HEK293T (cell line): ENCODE measurements at places on chromosomes 3 and 15.

DNA sequence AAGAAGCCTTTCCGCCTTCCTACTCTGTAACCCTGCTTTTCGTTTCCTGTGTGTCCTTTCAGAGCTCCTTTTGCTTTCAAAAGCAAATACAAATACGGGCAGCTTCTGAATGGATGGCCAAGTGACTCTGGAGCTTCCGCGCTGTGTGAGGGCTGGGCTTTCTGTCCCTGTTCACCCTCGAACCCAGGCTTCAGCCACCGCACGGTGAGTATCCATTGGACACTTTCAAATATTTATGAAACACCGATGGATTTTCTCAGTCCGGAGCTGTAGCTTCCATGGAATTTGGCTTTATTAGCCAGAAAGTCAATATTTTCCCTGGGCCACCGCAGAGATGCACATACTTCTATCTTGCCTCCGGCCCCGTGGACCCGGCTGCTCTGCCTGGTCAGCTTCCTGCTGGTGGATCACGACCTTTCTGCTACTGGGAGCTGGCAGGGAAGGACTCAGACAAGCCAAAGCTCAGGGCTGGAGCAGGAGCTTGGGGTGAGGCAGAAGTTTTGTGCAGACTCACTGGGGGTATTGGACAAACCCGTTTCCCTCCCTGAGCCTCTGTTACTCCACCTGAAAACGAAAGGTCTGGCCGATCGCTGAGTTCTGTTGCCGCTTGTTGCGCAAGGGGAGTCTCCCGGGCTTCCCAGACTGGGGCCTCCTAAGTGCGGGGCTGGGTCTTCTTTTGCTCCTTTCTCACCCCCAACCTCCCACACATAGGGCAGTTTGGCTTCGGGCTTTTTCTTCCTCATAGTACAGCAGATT, 63.6 kb downstream of the LINGO1 start:
- peak; percentile 42 for DNase-seq

- DNase-seq, result no peak
Observed at GRCh38 chr15:66692391-66692790, 9.6 kb upstream of the SMAD6 start.

DNA sequence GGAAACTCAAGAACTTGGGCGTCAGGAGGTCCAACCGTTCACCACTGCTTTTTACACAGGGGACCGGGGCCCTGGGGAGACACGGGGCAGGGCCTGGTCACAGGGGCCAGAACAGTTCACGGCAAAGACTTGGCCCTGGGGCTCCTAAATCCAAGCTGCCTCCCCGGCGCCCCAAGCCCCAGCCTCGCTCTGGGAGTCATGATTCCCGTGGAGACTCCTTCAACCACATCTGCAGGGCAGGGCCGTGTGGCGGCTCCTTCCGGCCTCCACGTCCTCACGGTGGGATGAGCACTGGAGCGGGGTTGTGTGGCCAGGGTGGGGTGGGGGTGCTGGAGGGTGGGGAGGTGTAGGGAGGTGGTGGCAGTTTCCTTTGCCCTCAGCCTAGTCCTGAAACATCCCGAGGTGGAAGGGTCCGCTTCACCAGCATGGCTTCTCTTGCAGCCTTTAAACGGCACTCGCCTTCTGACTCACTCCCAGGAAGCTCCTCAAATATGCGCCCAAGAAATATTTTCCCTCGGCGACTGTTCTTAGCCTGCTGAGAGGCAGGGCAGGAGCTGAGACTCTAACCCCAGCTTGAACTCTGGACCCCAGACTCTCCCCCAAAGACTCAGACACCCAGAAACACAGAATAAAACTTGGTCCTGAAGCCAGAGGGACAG, 1.8 kb downstream of the MUC4 start:
- DNase-seq, result no peak

- no peak for DNase-seq
Observed at GRCh38 chr15:81485806-81486205, 111.8 kb upstream of the TMC3 start.

DNA sequence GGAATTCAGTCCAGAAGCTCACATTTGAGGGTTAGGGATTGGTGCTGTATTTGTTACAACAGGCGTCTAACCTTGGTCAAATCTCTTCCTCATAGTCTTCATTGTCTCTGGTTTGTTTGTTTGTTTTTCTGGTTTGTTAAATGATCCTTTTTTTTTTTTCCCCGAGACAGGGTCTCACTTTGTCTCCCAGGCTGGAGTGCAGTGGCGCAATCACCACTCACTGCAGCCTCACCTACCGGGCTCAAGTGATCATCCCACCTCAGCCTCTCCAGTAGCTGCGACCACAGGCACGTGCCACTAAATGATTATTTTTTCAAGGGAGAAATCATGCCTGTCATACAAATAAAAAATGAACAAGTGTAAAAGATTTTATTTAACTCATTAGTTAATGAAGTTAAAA, 14.3 kb upstream of the ADPGK start:
- DNase-seq, result no peak

- no peak for DNase-seq
Observed at GRCh38 chr3:14448756-14449727, 46.6 kb downstream of the SLC6A6 start.

DNA sequence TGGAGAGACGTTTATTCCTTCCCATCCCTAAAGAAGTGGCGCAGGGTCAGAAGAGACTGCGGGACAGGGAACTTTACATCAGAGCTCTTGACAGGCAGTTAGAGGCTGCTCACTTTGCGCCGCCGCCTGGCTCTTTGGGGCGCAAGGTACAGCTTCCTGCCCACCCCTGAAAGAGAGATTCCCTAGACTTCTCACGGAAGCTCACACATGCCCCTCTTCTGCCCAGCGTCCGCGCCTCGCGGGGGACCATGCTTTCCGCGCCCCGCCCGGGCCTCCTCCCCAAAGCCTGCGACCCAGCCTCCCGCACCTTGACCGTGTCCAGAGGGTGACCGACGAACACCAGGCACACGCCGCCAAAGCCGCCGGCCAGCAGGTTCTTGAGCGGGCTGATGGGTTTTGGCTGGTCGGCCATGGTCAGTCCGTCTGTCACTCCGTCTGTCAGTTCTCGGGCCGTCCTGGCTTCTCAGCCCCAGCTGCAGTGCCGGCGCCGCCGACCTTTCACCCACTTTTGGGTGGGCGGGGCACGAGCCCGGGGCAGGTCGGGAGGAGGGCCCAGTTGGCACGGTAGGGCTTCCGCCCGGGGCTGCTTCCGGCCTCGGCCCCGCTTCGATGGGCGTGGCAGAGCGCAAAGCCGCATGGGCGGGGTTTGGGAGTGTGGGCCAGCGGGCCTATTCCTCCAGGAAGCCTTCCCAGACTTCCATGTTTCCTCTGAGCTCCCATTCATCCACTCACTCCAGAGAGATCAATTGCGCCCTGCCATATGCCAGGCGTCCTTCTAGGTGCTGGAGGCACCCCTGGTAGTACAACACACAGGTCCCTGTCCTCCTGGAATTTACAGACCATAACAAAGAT, at the start of gene SLC25A20:
SLC25A20 (minus strand) TSS at position 500 of the 852 bp plus-strand sequence; CDS start at position 412, 88 bp downstream.
- peak; percentile 96 for DNase-seq

DNA sequence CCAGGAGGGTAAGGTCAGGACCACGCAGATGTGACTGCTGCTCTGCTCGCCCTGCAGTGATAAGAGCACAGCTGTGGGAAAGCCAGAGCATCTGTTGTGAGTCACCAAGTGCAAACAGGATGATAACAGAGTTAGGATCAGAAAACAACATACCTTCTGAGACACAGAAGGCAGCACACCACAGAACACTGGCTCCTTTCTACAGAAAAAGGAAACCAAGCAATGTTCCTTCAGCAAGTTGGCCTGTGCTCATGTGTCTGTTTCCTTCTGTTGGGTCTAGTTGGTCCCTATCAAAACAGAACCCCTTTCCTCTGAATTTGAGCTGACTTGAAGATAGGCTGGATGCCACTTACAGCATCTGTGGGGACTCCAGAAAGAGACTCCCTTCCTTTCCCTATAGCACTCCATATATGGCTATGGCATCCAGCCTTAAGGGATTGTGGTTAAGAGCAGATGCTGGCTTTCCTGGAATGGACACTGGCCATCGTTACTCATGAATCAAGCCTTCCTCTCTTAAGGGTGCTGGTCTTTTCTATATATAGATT, 440.7 kb upstream of the THBS1 start:
- DNase-seq, result no peak

DNA sequence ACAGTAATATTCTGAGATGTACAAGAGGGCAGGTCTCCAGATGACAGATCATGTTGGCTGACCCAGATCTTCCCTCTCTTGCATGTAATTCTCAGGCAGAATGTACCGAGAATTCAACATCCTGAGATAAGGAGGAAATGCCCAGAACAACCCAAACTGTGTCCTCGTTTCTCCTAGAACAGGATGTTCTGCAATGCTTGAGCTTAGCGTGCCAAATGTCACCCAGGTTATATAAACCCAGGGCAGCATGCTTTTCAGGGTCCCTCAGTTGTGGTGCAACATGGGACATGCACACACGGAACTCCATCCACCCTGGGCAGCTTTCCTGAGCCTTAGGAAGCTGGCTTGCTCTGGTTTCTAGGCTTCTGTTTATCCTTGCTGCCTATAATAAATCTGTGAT, 102.1 kb upstream of the CMC1 start:
- DNase-seq, result no peak

GRCh38 chr3:36373666-36374065, 6.6 kb upstream of the STAC start:
- DNase-seq, result no peak

GRCh38 chr3:148162132-148162531, 535.6 kb upstream of the AGTR1 start:
- DNase-seq, result no peak

DNA sequence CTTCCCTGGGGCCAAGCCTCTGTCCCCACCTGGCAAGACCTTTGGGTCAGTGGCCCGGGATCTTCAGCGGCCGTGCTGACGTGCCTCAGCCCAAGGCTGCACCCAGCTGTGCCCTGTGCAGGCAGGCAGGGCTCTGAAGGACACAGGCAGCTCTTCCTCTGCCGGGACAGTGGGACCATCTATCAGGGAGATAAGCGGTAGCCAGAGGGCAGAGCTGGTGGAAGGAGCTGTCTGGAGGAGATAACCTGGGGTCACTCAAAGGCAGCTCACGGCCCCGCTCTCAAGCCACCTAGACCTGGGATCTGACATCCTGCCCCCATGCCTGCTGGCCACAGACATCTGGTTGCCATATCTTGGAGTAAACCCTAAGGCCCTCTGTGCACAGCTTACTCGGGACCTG, 27.3 kb downstream of the DUSP7 start:
- DNase-seq, result no peak

DNA sequence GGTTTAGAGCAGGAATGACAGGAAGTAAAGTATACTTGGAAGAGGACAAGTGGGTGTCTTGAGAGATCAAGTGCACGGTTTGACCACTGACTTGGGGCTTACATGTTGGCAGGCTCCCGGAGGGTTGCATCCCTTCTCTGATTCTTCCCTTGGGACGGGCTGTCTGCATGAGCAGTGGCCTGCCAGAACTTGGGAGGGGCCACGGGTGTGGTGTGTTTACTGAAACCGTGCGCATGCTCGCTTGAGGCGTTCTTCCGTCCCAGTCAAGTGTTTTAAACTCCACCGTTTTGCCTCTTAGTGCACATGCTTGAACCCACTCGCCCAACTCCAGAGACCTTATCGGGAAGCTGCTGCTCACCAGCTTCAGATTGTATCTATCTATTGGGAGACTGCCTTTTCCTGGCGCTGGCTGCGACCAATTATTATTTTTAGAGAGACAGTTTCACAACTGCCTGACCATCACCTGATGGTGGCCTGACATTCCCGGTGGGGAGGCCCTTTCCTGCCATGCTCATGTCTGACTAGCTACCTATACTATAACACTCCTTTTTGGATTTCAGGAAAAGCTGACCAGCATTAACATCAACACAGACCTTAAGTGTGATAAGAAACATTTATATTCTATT, 14.9 kb upstream of the C3orf22 start:
- peak; percentile 3 for DNase-seq

- DNase-seq, result no peak
Observed at GRCh38 chr3:14771593-14772497, 46.9 kb upstream of the FGD5 start.

DNA sequence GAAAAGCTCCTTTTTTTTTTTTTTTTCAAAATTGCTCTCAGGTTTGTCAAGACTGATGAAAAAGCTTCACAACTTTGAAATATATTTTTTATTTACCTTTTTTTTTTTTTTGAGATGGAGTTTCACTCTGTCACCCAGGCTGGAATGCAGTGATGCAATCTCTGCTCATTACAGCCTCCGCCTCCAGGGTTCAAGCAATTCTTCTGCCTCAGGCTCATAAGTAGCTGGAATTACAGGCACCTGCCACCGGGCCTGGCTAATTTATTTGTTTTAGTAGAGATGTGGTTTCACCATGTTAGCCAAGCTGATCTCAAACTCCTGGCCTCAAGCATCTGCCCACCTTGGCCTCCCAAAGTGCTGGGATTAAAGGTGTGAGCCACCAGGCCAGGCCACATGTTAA, 1515.0 kb downstream of the OTOL1 start:
- no peak for DNase-seq

GRCh38 chr3:109640146-109640652, 302.9 kb upstream of the DPPA4 start:
- no peak for DNase-seq

GRCh38 chr3:112813723-112814171, 32.9 kb downstream of the CD200R1L start:
- no peak for DNase-seq

DNA sequence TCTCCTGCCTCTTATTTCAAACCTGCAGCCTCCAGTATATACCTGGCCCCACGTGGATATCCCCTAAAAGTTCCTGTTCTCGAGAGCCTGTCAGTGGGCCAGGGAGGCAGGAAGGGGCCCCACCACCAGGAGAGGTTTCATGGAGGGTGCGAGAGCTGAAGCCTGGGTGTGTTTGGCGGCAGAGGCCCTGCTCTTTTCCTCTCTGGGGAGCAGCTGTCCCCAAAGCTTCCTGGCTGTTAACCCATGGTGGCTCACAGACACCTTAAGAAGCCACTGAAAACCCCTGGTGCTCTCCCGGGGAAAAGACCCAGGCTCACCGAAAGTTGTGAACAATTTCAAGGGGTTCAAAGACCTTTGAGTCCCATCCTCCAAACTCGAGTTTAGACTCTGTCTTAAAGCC, 1.1 kb downstream of the PRRT3 start:
- no peak for DNase-seq

DNA sequence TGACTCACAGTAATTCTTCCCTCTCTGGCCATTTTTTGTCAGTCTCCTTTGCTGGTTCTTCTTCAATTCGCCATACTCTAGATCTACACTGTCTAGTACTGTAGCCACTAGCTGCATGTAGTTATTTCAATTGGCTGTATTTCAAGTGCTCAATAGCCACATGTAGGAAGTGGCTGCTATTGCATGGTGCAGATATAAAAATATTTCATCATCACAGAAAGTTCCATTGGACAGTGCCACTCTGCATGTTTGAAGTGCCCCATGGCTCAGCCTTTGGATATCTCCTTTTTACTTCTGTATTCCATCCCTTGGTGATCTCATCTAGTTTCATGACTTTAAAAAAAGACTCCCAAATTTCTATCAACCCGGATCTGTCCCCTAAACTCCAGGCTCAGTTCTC, 22.1 kb downstream of the PPP2R3A start:
- no peak for DNase-seq

DNA sequence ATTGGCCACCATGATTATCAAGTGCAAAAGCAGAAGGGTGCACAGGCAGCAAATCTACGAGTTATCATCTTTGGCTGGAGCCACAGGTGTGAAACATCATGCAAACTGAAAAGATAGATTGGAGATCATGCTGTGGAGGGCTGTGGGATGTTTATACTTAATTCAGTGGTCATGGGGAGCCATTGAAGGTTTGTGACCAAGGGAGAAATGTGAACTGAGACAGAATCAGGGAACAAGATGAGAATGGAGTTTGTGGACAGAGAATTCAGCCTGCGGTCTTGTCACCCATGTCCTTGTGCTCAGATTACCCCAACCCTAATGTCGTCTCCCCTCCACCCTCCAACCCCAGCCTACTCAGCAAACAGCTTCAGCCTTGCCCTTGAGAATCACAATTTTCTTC, 62.9 kb upstream of the ACAN start:
- no peak for DNase-seq

GRCh38 chr15:67509918-67510317, 11.0 kb upstream of the C15orf61 start:
- no peak for DNase-seq
